ENCODE measurements at places on chromosomes 13 and 19.

GRCh38 chr13:41389580-41389979 lies 67.8 kb upstream of the RGCC start:
- DNase-seq: no peak

DNA sequence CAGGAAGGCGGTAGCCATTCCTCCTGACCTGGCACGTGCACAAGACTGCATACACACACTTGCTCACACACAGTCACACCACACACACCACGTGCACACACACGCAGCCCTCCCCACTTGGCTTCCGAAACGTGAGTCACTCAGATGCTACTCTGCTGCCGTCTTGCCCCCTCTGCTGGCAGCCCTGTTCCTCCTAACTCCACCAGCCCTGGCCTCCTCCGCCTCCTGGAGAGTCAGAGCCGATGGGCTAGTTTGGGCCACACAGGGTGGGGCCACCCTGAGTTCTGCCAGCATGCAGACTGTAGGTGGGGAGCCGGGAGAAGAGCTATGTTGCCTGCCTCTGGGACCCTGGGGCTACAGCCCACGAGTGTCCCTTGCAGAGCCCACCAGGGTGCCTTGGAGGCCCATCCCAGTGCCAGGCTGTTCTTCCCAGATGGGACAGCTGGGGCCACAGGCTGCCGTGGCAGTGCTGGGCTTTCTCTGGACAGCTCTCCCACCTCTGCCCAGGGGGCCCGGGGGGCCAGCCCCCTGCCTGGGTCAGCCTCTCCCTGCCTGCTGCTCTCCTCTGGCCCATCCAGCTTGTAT lies 12.1 kb downstream of the PIN1 start:
- no peak for DNase-seq

- no peak for DNase-seq
These were observed 22.5 kb downstream of the LDLR start for GRCh38 chr19:11111771-11112144.

DNA sequence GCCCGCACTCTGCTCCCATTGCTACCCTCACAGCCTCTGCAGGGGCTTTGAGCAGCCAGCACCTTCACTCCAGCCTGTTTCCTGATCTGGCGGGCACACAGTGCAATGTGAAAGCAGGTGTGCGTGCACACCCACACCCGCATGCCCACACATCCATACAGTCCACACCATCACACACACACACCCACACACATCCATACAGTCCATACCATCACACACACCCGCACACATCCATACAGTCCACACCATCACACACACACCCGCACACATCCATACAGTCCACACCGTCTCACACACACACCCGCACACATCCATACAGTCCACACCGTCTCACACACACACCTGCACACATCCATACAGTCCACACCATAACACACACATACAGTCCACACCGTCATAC lies 28.0 kb downstream of the PIAS4 start:
- no peak for DNase-seq

DNA sequence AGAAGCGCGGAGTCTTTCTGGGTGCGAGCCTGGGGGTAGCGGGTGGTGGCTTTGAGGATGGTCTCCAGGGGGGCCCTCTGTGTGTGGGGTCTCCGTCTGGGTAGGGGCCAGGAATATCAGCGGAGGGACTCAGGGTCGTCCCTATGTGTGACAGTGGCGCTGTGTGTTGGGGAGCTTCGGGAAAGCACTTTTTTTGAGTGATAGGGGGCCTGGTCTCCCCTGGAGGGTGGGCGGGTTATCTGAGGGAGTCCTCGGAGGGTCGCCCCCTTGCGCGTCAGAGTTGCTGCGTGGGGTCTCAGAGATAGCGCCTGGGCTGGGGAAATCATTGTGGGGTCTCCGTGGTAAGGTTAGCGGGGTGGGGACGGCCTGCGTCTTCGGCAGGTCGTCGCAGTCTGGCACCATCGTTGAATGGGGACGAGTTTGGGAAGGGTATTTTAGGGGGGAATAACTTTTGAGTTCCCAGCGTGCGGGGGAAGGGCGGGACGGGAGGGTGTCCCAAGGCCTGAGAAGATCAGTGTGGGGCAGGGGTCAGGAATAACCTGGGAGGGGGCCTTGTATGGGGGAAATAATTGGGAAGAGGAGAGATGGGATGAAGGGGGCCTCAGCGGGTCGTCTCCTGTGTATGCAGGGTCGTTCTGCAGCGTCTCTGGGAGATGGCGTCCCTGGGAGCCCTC lies 857 bp downstream of the IER2 start:
- peak; percentile 41 for DNase-seq

DNA sequence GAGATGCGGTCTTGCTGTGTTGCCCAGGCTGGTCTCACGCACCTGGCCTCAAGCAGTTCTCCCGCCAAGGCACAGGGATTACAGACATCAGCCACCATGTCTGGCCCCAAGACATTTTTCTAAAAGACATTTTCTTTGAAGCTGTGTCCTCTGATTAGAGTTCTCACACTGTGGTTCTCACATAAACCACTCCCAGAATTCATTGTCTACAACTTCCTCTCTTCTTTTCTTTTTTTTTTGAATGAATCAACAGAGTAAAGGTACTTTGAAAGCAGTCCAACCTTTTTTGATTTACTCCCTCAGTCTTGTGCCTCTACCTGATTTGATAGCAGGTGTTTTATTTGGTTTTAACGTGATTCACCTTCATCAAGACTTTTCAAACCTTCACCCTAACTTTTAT lies 14.3 kb upstream of the SHD start:
- DNase-seq: no peak

DNA sequence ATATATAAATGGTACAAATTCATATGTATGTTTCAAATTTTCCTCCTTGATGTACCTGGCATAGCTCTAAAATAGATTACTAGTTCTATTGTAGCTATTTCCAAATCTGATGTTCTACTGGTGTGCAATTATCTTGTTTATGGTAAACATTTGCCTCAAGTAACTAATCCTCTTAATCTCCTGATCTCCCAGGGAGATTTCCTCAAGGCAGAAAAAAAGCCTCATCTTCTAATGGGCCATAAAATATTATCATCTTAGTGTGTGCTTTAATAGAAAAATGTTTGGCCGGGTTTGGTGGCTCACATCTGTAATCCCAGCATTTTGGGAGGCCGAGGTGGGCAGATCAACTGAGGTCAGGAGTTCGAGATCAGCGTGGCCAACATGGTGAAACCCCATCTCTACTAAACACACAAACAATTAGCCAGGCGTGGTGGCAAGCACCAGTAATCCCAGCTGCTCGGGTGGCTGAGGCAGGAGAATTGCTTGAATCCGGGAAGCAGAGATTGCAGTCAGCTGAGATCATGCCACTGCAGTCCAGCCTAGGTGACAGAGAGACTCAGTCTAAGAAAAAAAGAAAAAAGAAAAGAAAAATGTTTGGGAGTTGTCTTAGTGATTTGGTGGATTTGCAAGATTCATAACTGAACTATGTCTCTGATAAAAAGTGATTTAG lies 498.9 kb upstream of the SLITRK5 start:
- no peak for DNase-seq

All from brain (organoid and tissue), 16 donors.